B cell (primary cell): ENCODE measurements at places on chromosomes 7 and 10.

DNA sequence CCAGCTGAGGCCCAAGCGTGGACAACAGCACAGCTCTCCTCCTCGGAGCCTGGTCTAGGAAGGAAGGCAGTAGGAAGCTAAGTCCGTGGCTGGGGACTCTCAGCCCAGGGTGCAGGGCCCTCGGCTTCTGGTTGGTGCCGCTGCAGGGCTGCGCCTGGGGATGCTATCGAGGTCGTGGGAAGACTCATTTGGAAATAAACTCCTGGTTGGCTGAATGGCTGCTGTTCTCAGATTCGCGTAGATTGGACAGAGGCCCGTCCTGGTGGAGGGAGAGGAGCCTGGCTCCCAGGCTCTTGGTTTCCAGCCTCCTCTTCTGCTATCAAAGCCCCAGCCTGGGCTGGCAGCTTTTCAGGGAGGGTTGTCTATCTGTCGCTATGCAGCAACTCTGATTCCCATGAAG, 152.6 kb upstream of the FZD8 start:
- DNase-seq, result no peak

GRCh38 chr10:103712898-103713498, 142.4 kb downstream of the SH3PXD2A start:
- DNase-seq, result peak; percentile 84

GRCh38 chr7:68015122-68015977, 1018.7 kb downstream of the TYW1 start:
- DNase-seq, result no peak

DNA sequence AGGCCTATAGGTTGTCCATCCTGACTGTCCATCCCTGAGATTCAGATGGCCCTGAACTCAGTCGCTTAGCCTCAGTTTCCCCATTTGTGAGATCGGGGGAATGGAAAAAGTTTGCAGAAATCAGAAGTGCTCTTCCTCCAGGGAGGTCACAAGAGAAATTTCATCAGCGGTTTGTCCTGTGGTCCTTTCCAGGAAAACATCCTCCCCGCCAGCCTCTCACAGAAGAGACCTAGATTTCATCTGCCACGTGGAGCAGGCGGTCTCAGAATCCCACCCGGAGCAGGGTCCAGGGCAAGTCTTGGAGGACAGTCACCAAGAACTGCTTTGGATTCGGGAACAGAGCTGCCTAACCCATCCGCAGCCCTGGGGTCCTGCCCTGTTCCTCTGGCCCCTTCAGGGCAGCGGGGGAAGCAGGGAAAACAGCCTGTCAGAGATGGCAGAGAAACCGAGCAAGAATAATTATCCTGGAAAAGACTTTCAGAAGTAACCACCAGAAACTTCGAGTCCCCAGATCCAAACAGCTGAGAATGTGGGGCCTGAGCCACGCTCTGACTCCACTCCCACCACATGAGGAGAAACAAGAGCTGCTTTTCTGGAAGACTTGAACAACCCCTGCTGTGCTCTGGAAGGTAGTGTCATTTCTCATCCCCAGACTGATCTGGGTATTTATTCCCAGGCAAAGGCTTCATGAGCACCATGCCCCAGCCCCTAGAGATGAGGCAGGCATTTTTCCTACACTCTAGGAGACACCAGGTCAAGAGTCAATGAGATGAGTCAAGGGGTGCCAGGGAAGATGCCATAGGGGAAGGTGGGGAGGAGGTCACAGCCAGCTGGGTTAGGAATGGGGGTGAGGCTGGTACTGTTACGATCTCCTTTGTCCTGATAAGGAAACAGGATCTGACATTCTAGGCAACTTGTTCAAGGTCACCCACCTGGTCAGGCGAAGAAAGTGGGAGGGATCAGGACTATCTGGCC, 1.1 kb upstream of the TNS3 start:
- DNase-seq, result no peak

- DNase-seq, result no peak
Observed at GRCh38 chr10:32065856-32066255, 9.6 kb upstream of the KIF5B start.

DNA sequence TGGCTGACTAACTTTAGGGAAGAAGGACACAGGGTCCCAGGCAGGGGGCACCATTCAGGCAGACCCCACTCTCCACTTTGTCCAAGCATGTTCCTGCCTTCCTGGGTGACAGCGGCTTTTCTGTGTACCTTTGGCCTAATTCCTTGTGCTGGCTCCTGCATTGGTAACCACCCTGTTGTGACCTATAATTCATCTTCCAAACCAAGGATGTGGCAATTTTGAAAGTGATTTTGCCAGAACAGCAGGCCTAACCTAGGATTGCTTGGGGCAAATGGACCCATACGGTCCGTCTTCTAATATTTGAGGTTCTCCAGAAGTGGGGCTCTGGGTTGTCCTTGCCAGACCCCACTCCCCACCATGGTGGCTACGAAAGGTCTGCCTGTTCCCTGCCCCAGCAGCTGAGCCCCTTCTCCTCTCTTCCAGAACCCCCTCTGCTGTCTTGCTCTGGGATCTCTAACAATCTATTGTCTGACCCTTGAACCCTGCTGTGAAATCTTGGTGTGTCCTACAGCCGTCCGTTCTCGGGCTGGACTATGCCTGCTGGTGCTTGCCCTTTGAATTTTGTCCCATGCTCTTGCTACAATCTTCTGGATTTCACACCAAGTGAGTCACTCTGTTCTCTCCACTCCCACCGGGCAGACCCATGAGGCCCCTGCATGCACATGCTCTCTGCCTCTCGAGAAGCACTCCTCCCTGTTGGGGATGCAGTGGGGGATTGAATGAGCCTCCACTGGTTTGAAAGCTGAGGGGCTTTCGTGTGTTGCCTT, 316.0 kb downstream of the CXCL12 start:
- no peak for DNase-seq

DNA sequence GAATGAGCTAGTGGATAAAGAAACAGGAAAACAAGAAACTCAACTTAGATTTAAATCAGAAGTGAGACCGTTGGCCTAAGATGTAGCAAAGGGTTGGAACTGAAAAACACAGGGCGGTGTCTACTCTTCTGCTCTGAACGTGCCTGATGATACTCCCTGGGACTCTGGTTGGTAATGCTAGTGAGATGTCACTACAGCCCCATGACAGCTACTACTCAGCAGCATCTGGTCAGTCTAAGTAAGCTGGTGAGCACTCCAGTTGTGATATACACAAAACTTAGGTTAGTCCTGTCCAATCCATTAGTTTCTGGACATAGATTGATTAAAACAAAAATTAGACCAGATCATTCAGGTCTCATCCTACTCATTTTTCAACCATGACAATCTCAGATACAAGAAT, 15.4 kb downstream of the MYPN start:
- no peak for DNase-seq

DNA sequence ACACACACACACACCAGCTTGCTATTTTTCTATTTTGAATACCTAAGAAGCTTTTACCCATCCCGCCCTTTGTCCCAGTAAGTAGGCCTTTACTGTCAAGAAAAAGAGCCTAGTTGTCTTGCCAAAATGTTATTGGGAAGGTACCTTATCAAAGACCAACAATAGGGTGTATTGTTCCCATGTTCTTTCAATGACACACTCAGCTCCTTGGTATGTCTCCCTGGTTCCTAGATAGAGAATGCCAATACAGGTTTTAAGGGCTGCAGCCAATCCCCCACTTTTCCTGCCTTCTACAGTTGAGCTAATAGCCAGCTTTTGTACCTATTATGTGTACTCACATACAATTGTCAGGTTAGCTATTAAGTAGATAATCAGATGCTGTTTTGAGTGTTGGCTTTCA, 92.0 kb upstream of the LRRTM3 start:
- no peak for DNase-seq

- no peak for DNase-seq
Observed at GRCh38 chr7:130628901-130629300, 39.6 kb downstream of the COPG2 start.
